ENCODE measurements at places on chromosomes 3 and 15. TPM values are rescaled to one million over a fixed set of nuclear protein-coding genes. Genes with fewer than 3 reads are reported as not detected.

The CHL1 gene
- total RNA-seq = 0.59 TPM

The PLSCR2 gene
- not detected for total RNA-seq

The TTLL13 gene
- not detected for total RNA-seq

The SOX2 gene
- total RNA-seq = not detected

The CERS3 gene
- not detected for total RNA-seq

The TMA7 gene
- total RNA-seq = 317 TPM

The GOLGA6L7 gene
- total RNA-seq = not detected

The CHRNA5 gene
- total RNA-seq = 1.0 TPM

The SYNM gene
- total RNA-seq = 1.6 TPM

The OCA2 gene
- not detected for total RNA-seq

The GOLGA6L9 gene
- total RNA-seq = 1.2 TPM

The SERINC4 gene
- 0.15 TPM for total RNA-seq

The WDR5B gene
- total RNA-seq = 3.7 TPM

The ITGA11 gene
- 1.0 TPM for total RNA-seq

The GOLGA6L10 gene
- total RNA-seq = under 0.01 TPM

The TLR9 gene
- total RNA-seq = under 0.01 TPM

The FAM131A gene
- 21.6 TPM for total RNA-seq

The MANF gene
- total RNA-seq = 87.9 TPM

The PLIN1 gene
- total RNA-seq = 0.15 TPM

The CTXN2 gene
- not detected for total RNA-seq

The IREB2 gene
- 7.9 TPM for total RNA-seq

The CORO2B gene
- total RNA-seq = 14.0 TPM

The SLC22A14 gene
- total RNA-seq = not detected

The GHSR gene
- total RNA-seq = not detected

The SCN11A gene
- total RNA-seq = not detected

The KLF15 gene
- 3.3 TPM for total RNA-seq

The BOC gene
- total RNA-seq = 1.0 TPM

The GNAT1 gene
- total RNA-seq = not detected

The C3orf85 gene
- not detected for total RNA-seq

The CYP8B1 gene
- total RNA-seq = not detected

The CAPN3 gene
- 0.50 TPM for total RNA-seq

The CCDC71 gene
- total RNA-seq = 37.7 TPM

The SLC51B gene
- not detected for total RNA-seq

The IQCF5 gene
- total RNA-seq = not detected

The FAM43A gene
- 1.8 TPM for total RNA-seq

The ZBTB20 gene
- 4.9 TPM for total RNA-seq

The CCR2 gene
- total RNA-seq = not detected

The GRK7 gene
- total RNA-seq = not detected

The FAM107A gene
- total RNA-seq = 1.3 TPM

The PLSCR4 gene
- total RNA-seq = 4.6 TPM

The MAGI1 gene
- total RNA-seq = 6.4 TPM

The TUSC7 gene
- not detected for total RNA-seq

The SELENOK gene
- total RNA-seq = 21.2 TPM

The GORASP1 gene
- total RNA-seq = 32.3 TPM

The ZCWPW2 gene
- total RNA-seq = 0.74 TPM

The CDCP1 gene
- 23.2 TPM for total RNA-seq

The CASR gene
- total RNA-seq = not detected

The CD200 gene
- 5.0 TPM for total RNA-seq

The FBXW12 gene
- not detected for total RNA-seq

The EIF1B gene
- total RNA-seq = 14.0 TPM

The CISH gene
- 2.1 TPM for total RNA-seq

The GNB5 gene
- total RNA-seq = 15.0 TPM

The CDHR4 gene
- total RNA-seq = not detected

The PRR20G gene
- total RNA-seq = not detected

The PFKFB4 gene
- 8.9 TPM for total RNA-seq

The PATL2 gene
- not detected for total RNA-seq
